ENCODE measurements at places on chromosomes 4 and X.

DNA sequence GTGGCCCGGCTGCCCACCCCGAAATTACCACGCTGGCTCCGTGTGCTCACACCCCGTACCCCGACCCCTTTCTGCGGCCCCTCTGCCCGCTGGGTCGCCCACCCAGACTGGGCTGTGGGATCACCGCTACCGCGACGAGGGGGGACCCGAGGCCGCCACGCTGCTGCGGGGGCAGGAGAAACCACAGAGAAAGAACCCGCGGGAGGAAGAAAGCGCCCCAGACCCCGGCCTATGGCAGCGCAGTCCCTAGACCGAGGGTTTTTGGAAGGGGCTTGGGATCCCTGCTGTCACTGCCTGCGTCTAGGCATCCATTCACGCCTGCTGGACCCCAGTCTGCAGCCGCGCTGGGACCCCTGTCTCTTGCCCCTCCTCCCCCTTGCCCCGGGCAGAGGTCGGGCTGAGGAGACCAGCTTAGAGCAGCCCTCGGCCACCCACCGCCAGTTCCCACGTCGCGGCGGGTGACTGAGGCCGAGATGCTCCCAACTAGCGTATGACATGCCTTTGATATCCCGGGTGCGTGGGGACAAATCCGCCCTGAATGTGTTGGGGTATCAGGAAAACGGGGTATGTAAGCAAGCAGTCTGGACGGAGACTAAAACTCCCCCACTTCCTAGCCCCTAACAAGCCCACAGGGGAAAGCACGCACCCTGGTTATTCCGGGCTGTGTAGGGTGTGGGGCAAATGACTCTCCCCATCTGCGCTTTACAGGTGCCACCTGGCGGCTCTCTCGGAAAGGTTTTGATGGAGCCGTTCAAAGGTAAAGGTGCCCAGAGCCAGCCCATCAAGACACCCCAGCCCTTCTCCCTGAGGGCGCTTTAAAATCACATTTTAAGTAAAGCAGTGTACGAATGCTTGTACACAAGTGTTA, 862 bp upstream of the INPP4B start:
- no peak for DNase-seq

DNA sequence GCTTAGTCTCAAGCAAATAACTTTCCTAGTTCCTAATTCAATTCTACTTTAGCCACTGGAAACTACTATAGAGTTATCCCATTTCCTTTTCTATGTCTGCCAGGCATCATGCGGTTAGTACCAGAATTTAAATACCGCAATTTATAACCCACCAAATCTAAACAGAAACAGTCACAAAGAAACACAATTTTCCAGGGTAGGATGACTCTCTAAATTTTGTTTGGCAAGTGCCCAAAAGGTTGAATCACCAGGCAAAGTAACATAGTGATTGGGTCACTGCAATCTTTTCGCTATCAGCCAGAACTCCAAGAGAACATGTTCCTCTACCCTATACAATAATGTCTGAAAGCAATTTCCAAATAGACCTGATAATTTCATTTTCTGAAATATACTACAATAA, 240.2 kb upstream of the GRIA3 start:
- DNase-seq: no peak

DNA sequence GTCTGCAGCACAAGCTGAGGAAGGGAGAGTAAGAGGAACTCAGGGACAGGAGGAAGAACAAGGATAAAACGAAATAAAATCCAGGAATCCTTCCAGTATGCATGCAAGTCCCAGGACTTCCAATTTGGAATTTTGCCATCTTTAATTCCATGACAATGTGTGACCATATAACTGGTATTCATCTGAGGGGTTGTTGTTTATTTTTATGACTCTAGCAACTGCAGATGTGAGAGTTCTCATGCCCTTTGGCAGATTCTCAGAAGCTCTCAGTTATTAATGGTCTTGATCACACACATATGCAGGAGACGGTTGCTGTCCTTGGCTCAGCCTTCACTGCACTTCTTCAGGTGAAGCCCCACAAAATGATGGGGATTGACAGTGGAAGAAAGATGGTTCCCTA, 148.2 kb downstream of the SMIM20 start:
- no peak for DNase-seq

DNA sequence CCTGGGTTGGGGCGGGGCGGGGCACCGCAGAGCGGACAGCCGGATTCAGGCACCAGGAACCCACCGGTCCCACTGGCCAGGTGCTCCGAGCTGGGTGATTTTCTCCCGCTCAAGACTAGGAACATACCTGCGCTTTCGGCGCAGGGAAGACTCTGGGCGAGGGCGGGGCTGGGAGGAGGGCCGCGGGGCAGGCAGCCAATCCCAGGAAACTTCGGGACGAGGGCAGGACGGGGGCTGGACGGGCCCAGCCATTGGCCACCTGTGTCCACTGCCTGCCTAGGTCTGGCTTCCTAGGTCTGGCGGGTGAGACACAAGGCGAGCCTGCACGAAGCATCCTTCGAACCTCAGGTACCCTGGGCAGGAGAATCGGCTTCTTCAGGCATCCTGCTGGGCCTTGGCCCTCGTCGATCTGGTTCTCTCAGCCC, 274 bp upstream of the ERVMER34-1 start:
- DNase-seq: no peak

DNA sequence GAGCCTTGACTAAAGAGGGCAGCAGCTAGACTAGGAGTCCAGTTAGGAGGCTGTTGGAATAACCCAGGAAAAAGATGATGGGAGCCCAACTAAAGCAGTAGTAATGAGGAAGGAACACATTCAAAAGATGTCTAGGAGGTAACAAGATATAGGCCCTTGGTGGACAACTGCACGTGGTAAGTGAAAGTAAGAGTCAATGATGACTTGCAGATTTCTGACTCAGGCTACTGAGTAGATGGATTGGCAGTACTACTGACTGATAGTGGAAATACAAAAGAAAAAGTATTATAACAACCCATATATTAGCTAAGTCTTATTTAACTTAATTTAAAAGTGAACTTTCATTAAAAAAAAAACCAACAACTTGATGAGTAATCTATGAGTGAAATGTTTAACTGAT, 74.0 kb downstream of the PAK3 start:
- no peak for DNase-seq

GRCh38 chr4:13347517-13348125, 136.5 kb downstream of the RAB28 start:
- DNase-seq: no peak

- DNase-seq: no peak
Measured at GRCh38 chrX:111917591-111917990, 41.6 kb downstream of the TRPC5OS start.

- no peak for DNase-seq
Measured at GRCh38 chrX:55033429-55033828, 2.7 kb upstream of the ALAS2 start.
